Activated naive CD4-positive, alpha-beta T cell treated with anti-CD3 and anti-CD28 coated beads for 36 hours (primary cell): ENCODE measurements at places on chromosomes 7 and 10. TPM values are rescaled to one million over a fixed set of nuclear protein-coding genes. Genes with fewer than 3 reads are reported as not detected.

DNA sequence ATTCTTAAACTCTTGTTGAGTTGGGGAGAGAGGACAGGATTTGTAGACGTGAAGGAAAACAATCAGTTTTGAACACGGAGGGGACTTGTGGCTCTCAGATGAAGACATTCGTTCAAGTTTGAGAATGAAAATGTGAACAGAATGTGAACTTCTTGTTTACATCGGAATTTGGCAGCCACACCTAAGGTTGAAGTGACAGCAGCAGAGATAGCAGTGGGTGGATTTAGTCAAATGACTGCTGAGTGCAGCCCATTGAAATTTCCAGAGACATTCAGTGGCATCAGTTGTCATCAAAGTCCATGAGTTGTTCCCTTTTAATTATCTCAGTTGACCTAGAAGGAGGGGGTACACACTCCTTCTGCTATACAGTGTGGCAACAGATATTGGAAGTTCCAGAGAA lies 280.0 kb downstream of the SEMA3D start:
- H3K4me3 ChIP-seq, result no peak overlapping the region
- H3K27me3 ChIP-seq, result peaks cover 2% of the 10 kb centered on the region
- H3K4me1 ChIP-seq, result no peaks in the 10 kb centered on the region
- no peak overlapping the region for H3K27ac ChIP-seq
- DNase-seq, result no peak
- no peaks in the 10 kb centered on the region for H3K36me3 ChIP-seq

DNA sequence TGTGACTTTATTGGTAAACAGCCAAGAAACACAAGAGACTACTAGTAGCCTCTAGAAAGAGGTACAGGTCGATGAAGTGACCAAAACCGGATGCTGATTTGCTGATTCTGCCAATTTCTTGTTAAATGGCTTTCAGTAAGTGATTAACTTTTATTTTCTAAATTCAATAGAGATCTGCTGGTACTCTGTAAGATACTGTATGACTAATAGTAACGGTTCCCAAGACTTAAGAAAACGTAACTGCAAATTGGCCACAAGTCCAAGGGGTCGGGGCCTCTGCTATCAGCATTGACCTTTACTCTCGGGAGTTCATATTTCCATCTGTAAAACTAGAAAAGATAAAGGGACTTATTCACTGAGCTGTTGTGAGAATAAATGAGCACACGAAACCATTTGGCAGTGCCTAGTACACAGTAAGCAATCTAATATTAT lies 1.4 kb downstream of the FAM3C start:
- H3K36me3 ChIP-seq, result peaks cover 12% of the 10 kb centered on the region
- H3K27ac ChIP-seq, result no peak overlapping the region
- H3K27me3 ChIP-seq, result no peaks in the 10 kb centered on the region

DNA sequence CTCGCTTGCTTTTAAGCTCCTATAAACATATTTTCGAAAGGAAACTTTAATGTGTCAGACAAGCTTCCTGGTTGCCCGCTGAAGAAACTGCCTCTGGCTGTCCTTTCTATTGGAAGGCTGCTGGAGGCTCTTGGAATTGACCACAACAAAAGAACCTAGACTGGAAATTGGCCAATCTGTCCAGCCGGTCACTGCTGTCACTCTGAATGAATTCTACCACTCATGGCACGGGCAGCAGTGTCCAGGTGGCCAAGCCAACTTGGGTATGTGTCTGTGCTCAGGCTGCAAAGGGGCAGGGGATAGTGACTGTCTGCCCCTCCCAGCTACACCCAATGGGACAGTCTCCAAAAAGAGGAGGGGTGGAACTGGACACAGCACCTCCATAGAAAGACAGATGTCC lies 57.6 kb downstream of the CDH23 start:
- no peak overlapping the region for H3K27ac ChIP-seq
- H3K27me3 ChIP-seq, result no peaks in the 10 kb centered on the region
- H3K4me3 ChIP-seq, result no peak overlapping the region
- DNase-seq, result no peak
- H3K36me3 ChIP-seq, result no peaks in the 10 kb centered on the region
- H3K4me1 ChIP-seq, result no peaks in the 10 kb centered on the region

The FAM25C gene
- not detected for total RNA-seq

- DNase-seq, result no peak
- H3K36me3 ChIP-seq, result no peaks in the 10 kb centered on the region
- H3K4me3 ChIP-seq, result no peak overlapping the region
- H3K4me1 ChIP-seq, result peaks cover 15% of the 10 kb centered on the region
These were observed 8.9 kb upstream of the LBX1 start for GRCh38 chr10:101237982-101238731.
